Posterior vena cava (tissue), 2 donors: ENCODE measurements at places on chromosomes 1 and 21. TPM values are rescaled to one million over a fixed set of nuclear protein-coding genes. Genes with fewer than 3 reads are reported as not detected.

GRCh38 chr1:98908980-98909379, 95.7 kb downstream of the PLPPR5 start:
- DNase-seq, result no peak

DNA sequence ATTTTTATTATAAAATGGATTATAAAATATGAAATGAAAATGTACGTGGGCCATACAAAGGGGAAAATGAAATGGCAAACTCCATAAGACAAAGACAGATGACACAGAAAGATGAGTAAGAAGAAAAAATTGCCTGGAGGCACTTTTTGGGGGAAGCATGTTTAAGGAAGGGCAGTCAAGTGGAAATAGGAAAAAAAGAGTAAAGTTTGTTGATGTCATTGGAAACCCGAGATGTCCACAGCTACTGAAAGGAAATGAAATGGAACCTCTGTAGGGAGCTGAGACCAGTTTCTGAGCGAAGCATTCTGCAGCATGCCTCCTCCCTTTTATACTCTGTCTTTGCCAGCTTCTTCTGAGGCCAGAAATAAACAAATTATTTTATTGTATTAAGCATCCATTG, 203.4 kb upstream of the UBE2U start:
- DNase-seq, result no peak

- DNase-seq, result no peak
Measured at GRCh38 chr1:186875896-186876835, 47.4 kb downstream of the PLA2G4A start.

GRCh38 chr1:14282707-14283106, 315.8 kb upstream of the KAZN start:
- no peak for DNase-seq

The CYP4Z1 gene
- total RNA-seq, result 1.5 TPM

GRCh38 chr1:116329524-116330341, 43.3 kb upstream of the ATP1A1 start:
- no peak for DNase-seq

The CD101 gene
- 2.6 TPM for total RNA-seq

The CTXND2 gene
- not detected for total RNA-seq

DNA sequence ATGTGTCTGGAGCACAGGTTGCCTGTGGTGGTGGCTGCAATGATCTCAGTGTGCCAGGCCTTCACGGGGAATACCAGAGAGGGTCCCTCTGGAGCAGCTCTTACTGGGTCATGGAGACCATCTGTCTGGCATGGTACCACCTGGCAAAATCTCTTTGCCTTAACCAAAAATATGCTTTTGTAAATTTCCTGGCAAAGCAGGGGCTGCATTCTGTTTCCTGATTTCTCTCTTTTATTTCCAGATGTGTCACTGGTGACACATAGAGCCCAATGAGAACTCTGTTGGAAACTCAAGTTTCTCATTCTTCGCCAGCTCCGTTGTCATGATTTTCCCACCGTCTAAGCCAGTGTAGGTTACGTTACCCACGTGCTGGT, 136.5 kb downstream of the FGGY start:
- DNase-seq, result no peak

The SPRR2G gene
- not detected for total RNA-seq

The GNAT2 gene
- total RNA-seq, result not detected

DNA sequence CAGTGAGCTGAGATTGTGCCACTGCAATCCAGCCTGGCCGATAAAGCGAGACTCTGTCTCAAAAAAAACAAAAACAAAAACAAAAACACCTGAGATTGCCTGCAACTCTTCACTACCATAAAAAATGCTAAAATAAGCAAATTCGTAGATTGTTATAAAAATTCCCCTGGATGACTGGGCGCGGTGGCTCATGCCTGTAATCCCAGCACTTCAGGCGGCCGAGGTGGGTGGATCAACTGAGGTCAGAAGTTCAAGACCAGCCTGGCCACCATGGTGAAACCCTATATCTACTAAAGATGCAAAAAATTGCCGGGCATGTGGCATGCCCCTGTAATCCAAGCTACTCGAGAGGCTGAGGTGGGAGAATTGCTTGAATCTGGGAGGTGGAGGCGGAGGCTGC, 10.7 kb downstream of the MED18 start:
- peak; percentile 64 for DNase-seq

GRCh38 chr1:37410105-37410504, 64.3 kb upstream of the ZC3H12A start:
- peak; percentile 7 for DNase-seq

The RNU1-2 gene
- total RNA-seq, result 12,584 TPM

GRCh38 chr1:61343734-61344420, 261.5 kb downstream of the NFIA start:
- no peak for DNase-seq

GRCh38 chr1:247277191-247277590, 21.3 kb downstream of the VN1R5 start:
- DNase-seq, result no peak

DNA sequence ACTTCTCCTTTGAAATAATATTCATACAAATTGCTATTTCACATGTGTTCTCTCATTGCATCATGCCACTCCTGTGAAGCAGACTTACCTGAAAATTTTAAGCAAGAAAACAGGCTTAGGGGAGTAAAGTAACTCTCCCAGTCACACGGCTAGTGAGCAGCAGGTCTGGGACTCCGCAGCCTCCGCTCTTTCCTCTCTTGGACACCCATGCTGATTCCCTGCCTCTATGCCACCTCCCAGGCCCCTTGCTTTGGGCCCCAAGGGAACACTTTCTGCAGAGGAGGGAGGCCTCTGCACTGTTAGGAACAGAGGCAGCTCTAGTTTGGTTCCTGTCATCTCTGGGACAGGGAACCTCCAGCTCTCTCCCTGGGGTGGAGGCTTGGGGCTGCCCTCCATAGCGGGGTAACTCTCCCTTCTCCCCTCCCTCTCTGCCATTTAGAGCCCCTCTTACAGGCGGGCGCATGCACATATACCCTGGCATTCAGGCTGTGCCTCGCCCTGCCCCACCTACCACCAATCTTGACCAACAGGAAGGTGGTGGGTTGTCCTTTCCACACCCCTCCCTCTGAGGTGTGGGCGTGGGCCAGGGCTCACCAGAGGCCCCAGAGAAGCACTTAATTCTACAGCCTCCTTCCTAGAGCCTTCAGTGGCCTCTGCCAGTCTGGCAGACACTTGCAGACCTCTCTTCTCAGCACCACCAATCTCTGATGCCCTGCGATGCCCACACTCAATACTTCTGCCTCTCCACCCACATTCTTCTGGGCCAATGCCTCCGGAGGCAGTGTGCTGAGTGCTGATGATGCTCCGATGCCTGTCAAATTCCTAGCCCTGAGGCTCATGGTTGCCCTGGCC, at the start of gene RXFP4:
RXFP4 (plus strand) TSS at position 646 of the 852 bp plus-strand sequence; CDS start at position 718, 72 bp downstream.
- DNase-seq, result no peak

The C1orf21 gene
- total RNA-seq, result 64.5 TPM

GRCh38 chr1:42152119-42152518, 1.1 kb upstream of the GUCA2B start:
- DNase-seq, result no peak

The CRP gene
- 0.65 TPM for total RNA-seq

DNA sequence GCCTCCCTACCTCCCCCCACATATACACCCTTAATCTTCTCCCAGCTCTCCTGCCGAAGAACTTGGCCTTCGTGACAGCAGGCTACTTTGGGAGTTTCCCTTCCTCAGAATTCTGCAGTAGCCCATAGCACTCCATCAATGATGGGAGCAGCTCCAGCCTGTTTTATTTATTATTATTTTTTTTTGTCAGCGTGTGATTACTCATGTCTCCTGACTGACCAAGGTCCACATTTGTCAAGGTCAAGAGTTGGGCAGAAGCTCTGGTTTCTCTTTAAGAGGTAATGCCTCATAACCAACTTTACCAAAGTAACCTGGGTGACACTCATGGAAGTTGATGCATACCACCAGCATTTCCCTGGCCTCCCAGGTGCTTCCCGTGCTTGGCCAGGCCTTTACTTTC, 125.4 kb downstream of the ZZZ3 start:
- DNase-seq, result no peak

The RAB7B gene
- 3.2 TPM for total RNA-seq

- no peak for DNase-seq
Measured at GRCh38 chr21:25556091-25556490, 51.2 kb downstream of the MRPL39 start.

GRCh38 chr1:149963358-149963757, 26.7 kb upstream of the MTMR11 start:
- DNase-seq, result no peak

- DNase-seq, result no peak
Measured at GRCh38 chr1:97824624-97825023, 96.2 kb downstream of the DPYD start.

GRCh38 chr21:26491663-26492062, 81.4 kb downstream of the CYYR1 start:
- no peak for DNase-seq

- DNase-seq, result no peak
Measured at GRCh38 chr1:58765006-58765405, 18.8 kb downstream of the JUN start.

DNA sequence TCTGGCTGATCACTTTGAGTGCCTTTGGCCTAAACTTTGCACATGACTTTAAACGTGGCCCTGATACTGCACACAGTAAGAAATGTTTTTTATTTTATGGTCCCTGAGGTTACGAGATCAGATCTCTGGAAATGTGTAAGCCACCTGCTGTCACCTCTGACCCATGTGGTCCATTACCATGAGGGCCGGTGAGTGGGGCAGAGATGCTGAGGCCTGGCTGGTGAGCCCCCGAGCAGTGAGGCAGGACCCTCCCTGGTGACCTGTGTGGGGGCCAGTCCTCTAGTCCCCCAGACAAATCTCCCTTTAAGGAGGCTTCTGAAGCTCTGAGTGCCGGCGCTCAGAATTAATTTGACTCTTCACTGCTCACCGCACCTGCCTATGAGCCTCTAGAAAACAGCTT, 12.4 kb downstream of the TFF3 start:
- DNase-seq, result peak; percentile 54

The CRNN gene
- total RNA-seq, result not detected

DNA sequence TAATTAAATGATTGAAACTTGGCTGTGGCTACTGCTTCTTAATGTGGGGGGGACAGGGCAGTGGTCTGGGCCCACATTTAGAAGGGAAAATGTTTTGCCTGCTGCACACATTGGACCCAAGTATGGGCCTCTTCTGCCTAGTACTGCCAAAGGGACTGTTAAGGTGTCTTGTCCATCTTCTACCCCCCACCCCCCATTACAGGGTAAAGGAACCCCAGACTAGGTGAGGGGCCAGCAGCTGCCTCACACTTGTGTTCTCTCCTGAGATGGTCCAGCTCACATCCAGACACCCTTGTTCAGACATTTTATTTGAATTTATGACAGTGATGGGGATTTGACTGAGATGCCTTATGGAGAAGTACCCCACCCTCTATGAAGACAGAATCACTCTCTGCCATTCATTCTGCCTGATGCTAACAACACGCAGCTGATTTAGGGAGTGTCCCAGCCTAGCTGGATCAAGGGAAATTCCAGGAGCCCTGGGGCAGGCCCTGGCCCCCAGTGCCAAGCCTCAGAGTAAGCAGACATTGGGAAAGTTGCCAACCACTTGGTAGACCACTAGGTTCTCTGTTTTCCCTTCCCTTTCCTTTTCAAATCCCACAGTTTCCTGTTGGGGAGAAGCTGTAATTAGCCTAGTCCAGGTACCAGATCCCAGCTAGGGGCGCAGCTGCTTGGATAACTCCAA, 42.1 kb downstream of the YARS1 start:
- peak; percentile 57 for DNase-seq

- DNase-seq, result no peak
Measured at GRCh38 chr1:235939480-235939775, 72.7 kb upstream of the LYST start.

DNA sequence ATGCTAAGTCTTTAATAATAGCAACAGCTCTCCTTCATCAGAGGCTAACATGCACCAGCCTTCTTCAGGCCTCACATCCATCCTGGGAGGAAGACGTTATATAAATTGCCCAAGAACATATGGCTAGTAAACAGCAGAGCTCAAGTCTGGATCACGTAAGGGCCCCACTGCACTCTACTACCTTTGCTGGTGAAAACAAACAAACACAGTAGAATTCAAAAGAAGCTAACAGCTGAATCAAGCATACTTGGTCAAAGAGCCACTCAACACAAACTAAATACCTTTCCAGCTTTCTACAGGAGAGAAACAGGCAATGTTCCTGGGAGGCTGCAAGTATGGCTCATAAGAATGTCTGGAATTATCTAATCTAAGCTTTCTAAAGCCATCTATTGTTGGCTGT, 66.0 kb downstream of the WLS start:
- DNase-seq, result no peak

DNA sequence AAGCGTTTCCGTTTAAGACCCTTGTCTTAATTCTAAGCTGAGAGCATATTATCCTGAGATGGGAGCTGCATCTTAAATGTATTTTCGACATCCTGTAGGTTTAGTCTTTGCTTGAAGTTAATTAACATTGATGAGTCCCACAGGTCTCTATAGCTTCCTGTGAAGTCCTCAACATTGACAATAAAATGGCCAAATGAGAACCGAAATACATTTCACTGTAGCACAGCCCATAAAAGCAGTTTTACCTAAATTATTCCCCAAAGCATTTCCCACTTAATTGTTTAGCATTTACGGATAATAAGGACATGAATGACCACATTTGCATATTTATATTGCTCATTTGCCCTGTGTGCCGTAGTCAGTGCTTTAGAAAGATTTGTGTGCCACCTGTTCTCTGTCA, 116.4 kb downstream of the CRB1 start:
- no peak for DNase-seq

- DNase-seq, result no peak
Measured at GRCh38 chr1:4658643-4659628, 4.5 kb downstream of the AJAP1 start.

The AADACL4 gene
- not detected for total RNA-seq

DNA sequence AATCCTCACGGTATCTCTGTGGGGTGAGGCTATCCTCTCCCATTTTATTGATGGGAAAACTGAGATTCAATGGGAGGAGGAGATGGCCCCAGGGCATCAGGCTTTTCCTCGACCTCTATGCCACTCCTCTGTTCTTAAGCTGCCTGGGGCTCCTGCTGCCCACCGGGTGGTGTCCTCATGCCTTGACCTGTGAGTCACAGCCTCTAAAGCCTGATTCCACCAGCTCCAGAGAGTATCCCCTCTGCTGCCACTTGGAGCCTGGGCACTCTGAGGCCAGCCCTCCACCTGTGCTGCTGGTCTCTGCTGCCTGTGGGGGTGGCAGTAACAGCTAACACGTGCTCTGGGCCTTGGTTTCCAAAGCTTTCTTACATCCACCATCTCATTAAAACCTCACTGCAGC, 241.2 kb downstream of the TRABD2B start:
- DNase-seq, result peak; percentile 20

- DNase-seq, result no peak
Measured at GRCh38 chr21:17925899-17926298, 106.7 kb upstream of the C21orf91 start.

DNA sequence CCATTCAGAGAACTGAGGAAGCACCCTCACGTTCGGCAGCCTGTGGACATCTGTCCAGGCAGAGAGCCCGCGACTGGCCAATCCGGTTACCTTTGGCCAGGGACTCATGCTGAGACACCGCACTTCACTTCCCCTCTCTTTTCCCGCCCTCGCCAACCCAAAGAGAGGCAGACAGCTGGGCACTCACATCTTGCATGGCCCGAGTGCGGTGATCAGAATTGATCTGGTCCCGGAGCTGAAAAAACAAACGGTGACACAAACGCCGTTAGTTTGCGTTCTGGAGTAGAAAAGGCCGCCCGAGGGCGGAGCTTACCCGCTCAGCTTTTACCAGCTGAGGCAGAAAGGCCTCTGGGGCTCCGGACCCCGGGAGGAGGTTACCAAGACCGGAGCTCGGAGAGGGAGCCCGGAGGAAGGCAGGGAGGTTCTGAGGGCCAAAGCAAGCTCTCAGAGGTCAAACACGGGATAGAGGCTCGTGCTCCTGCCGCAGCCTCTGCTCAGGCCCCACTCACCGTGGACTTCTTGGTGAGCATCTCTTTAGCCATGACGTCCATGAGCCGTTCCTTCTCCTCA, 376 bp downstream of the SF3A3 start:
- peak; percentile 85 for DNase-seq

The CA14 gene
- not detected for total RNA-seq
